ENCODE measurements at places on chromosomes 2 and 18. TPM values are rescaled to one million over a fixed set of nuclear protein-coding genes. Genes with fewer than 3 reads are reported as not detected.

DNA sequence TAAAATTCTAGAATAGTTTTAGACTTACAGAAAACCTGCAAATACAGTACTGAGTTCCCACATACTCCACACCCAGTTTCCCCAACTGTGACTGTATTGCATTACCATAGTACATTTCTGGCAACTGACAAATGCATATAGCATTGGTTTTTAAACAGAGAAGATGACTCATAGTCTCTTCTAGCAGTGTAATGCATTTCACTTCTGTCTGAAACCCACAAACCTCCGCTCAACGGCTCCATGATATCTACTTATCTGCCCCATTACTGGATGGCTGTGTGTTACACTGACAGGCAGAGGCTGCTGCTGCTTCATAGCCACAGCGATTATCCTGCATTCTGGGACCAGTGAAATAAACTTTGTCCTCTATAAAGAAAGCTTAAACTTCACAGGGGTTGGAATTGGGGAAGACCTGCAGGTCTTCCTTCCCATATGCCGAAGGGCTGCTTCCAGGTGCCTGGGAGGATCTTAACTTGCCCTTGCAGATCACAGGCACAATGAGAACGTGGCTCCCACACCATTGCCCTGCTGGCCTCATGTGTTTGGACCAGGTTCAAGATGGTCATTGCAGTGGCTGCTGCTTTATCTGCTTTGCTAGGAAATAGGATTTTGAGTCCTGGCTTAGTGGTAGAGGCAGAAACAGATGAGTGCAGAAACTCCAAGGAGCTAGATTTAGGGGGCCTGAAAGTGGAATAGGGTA lies 742.6 kb upstream of the HS6ST1 start:
- peak; percentile 21 for DNase-seq

- no peak for DNase-seq
These were observed 126.1 kb downstream of the FAM161A start for GRCh38 chr2:61727746-61728145.

SNTG2 gene
- not detected for polyA plus RNA-seq

GRCh38 chr18:27556741-27557140 lies 371.6 kb upstream of the CHST9 start:
- DNase-seq = no peak

UGT1A4 gene
- not detected for polyA plus RNA-seq

DNA sequence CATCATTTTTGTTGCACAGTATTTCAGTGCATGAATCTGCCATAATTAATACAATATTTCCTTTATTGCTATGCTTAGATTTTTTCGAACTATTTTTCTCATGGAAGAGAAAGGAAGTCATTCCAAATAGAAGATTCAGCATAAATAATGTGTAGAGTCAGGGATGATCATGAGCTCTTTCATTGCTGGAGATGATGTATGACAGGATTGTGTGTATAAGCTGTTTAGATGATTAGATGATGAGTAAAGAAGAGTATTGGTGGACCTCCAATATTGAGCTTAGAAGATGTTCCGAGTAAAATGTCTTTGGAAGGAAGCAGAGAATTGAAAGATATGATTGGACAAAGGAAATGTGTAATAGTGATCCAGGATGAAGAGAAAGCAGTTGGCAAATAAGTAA lies 364.5 kb downstream of the PARD3B start:
- no peak for DNase-seq

GRCh38 chr2:143815082-143815481 lies 685.9 kb downstream of the ARHGAP15 start:
- DNase-seq = no peak

TUBA4B gene
- 0.31 TPM for polyA plus RNA-seq

GRCh38 chr2:207161247-207162123 lies 4.3 kb downstream of the KLF7 start:
- no peak for DNase-seq

MRO gene
- 0.39 TPM for polyA plus RNA-seq

DNA sequence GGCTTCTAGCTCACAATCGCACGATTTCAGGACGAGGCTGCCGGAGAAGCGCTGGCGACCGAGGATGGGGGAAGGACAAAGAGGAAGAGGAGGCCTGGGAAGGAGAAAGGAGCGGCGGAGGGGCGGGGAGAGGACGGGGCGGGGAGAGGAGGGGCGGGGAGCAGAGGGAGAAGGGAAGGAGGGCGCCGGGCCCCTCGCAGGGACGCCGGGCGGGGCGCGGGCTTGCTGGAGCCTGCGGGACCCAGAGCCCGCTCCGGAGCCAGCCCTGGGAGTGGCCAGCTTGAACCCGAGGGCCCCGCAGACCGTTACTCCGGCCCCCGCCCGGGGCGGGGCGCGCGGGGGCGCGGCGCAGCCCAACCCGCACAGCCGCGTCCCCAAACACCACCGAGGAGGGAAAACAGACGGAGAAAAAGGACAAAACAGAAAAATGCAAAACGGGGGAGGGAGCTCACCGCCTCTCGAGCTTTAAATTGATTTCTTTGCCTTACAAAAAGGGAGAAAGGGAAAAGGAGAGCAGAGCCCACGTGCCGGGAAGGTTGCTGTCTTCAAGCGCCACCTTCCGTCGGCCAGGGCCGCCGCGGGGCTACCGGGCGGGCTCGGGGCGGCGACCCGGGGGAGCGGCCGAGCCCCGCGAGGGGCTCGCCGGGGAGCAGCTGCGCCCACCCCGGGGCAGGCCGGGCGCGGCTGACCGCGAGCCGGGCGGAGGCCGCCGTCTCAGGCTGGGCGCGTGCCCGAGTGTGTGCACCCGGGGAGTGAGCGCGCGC lies 781 bp upstream of the SOX11 start:
- DNase-seq = peak; percentile 74

DNA sequence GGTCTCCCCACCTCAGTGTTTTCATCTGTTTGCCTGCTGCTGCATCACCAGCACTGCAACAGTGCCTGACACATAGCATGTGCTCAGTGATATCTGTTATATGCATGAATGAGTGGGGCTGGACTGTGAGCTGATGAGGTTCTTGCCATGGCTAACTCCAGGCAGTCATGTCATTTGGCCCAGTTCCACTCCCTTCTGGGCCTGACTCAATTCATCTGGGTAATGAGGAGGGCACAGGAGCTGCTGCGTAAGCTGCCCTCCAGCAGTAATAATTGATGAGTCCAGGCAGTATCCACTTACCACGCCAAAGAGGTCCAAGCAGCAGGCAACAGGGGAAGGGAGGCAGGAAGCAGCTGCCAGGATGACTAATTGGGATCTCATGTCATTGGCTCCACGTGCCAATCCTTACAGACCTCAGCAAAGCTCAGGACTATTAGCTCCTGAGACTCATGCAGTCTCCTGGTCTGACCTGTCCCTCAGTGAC lies 34.1 kb upstream of the MAT2A start:
- no peak for DNase-seq

GRCh38 chr2:178279636-178280035 lies 85.3 kb downstream of the OSBPL6 start:
- no peak for DNase-seq

- no peak for DNase-seq
These were observed 6.6 kb downstream of the YIPF4 start for GRCh38 chr2:32284321-32284720.

- DNase-seq = no peak
These were observed 95.3 kb upstream of the B3GNT7 start for GRCh38 chr2:231300020-231300721.

KCNE4 gene
- polyA plus RNA-seq = 3.4 TPM

GRCh38 chr18:45056926-45057325 lies 376.2 kb downstream of the SETBP1 start:
- DNase-seq = no peak

GRCh38 chr2:139645617-139646016 lies 865.4 kb upstream of the NXPH2 start:
- no peak for DNase-seq

SCLY gene
- 11.3 TPM for polyA plus RNA-seq

DNA sequence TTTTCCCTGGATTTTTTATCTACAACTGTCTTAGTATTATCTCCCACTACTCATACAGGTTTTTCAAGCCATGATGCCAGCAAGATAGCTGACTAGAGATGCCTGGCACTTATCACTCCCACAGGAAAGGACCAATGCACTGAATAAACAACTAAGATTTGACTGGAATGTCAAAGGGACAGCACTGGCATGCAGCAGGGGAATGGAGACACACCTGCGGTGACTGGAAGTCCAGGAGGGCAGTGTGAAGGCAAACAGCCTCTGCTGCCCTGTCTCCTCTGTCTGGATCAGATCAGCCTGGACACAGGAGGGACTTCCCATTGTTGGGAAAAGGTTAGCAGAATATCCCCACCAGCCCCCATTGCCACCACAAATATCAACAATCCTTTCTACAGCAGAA lies 85.1 kb downstream of the TMEM237 start:
- no peak for DNase-seq

RNU2-63P gene
- not detected for polyA plus RNA-seq

DNA sequence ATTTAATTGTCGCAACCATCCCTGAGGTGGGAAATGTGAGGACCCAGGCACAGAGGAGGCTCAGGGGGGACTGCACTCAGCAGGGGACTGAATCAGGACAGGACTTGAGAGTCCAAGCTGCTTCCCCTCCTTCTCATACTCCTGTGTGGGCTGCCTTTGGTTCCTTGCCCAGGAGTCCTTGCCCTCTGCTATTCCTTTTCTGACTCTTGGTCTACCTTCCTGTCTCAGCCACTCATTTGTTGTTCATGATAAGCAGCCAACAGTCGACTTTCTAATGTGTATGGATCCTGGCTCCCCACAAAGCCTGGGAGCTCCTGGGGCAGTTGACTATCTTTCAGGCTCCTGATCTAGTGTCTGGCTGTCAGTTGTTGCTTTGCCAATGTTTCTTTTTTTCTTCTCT lies 28.3 kb downstream of the GATA6 start:
- DNase-seq = no peak

RAB6C gene
- polyA plus RNA-seq = 0.48 TPM

DNA sequence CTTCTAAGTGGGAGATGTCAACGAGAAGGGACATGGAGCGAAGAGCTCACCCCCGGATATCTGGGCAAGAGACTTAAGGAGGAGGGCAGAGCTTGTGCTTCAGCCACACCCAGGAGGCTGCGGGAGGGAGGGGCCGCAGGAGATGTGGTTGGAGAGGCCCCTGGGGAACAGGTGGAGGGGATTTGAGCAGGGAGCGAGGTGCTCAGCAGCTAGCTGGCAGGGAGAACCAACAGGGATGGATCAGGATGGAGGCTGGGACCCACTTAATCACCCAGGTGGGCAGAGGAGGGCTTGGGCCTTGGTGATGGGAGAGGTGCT lies 78.3 kb downstream of the MBP start:
- no peak for DNase-seq

GRCh38 chr2:142347751-142348150 lies 216.9 kb upstream of the LRP1B start:
- DNase-seq = no peak

GRCh38 chr2:200077210-200077650 lies 121.8 kb downstream of the MAIP1 start:
- no peak for DNase-seq

STAT4 gene
- polyA plus RNA-seq = 1.5 TPM

- no peak for DNase-seq
These were observed 253.3 kb upstream of the TCF4 start for GRCh38 chr18:55841314-55841713.

GRCh38 chr2:146642066-146642465 lies 1202.8 kb upstream of the ACVR2A start:
- DNase-seq = no peak

DNA sequence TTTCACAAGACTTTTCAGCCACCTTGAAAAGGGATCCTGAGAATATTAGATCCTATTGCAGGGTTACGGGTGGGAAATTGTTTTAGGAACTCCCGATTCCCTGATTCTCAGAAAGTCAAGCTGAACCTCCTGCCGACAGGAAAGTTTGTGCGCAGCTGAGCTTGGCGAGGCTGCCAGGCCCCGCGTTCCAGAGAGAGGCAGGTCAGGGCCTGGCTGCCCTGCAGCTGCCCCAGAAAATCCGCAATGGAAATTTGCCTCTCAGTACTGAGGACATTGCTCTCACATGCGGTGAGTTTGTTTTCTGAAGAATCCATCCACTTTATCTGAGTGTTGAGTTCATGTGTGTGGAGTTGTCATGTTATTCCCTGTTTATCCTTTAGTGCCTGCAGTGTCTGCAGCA lies 144.2 kb downstream of the RTP5 start:
- DNase-seq = no peak

DNA sequence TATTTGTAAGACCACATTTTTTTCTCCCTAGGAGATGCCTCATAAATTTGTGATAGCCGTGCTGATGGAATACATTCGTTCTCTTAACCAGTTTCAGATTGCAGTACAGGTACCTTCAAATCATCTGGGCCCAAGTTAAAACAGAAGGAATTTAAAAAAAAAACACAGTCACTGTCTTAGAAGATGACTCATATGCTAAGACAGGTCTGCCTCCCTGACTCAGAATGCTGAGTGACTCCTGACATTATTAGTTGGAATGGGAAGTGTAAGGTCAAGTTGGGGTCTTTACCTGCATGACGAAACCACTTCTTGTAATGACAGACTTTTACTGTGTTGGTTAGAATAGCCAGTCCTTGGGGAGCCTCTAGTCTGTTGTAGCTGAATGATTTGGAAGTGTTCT lies 26.3 kb downstream of the RMC1 start:
- no peak for DNase-seq

- no peak for DNase-seq
These were observed 4.4 kb downstream of the EHD3 start for GRCh38 chr2:31238126-31238905.

MBP gene
- 18.5 TPM for polyA plus RNA-seq

DNA sequence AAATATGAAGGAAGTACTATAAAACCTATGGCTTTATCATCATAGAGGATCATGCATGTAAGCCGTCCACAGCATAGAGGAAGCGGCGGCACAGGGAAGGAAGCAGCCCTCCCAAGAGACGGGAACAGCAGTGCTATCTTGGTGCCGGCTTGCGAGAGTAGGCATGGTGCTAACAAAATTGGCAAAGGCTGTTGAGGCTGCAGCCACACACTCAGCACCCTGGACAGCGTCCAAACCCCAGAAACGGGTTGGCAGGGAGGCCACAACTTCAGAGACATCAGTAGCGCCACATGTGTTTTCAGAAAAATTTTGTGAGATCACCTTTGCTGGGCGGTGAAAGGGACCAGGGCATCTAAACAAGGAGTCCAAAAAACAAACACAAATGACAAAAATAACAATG lies 37.7 kb downstream of the NETO1 start:
- no peak for DNase-seq

- DNase-seq = no peak
These were observed 49.1 kb downstream of the TFPI start for GRCh38 chr2:187505065-187505672.

DNA sequence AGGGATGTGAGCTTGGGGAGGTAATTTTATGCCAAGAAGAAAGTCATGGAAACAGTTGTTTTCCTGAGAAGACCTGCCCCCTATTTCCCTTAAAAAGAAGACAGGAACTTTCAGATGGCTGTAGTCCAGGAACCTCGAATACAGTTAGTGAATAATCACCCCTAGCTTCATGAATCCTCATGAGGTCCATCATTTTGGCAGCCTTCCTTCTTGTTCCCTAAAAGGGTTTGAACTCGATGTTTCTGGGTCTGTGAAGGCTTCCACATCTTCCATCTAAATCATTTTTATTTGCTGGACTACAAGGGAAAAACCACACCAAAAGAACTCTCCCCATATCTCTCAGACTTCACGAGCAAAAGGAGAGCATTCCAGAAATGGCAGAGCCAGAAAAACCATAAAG lies 290.8 kb downstream of the SLC4A3 start:
- peak; percentile 71 for DNase-seq

GRCh38 chr2:68774569-68775271 lies 40.1 kb downstream of the ARHGAP25 start:
- peak; percentile 61 for DNase-seq
